Effector memory CD4-positive, alpha-beta T cell (primary cell): ENCODE measurements at places on chromosomes 5 and 9.

GRCh38 chr5:89395111-89395510, 512.1 kb upstream of the MEF2C start:
- no peak for DNase-seq

GRCh38 chr5:56598941-56599340, 216.4 kb upstream of the MAP3K1 start:
- DNase-seq: no peak

DNA sequence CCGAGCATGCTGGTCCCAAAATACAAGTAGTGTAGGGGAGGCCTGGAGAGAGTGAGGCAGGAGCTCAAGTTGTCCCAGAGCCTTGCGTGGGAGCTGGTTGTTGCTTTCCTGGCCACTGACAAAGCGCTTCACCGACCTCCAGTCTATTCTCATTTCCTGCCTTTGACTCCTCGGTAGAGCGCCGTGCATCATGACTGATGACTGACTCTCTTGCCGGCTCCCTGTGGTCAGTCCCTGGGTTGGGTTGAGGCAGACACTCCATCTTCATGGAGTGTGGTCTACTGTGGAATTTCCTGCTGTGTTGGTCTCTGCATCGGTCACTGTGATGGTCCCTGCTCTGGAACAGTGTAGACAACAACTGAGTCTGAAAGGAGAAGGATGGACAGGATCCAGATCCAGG, 175.1 kb upstream of the S1PR3 start:
- DNase-seq: no peak

DNA sequence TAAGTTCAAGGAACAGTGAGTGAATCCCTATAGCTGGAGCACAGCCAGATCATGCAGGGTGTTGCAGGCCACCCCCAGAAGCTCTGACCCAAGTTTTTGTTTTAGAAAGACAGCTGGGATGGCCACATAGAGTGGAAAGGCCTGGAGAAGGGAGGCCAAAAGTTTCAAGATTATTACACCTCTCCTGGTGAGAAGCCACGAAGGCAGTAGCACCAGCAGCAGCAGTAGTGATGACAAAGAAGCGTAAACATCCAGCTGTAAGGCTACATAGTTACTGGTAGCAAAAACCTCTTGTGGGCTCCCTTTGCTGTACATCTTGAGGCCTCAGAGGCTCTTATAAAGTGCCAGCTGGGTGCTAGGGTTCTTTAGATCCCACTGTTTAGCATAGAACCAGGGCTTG, 11.8 kb downstream of the ADAMTSL1 start:
- DNase-seq: no peak

DNA sequence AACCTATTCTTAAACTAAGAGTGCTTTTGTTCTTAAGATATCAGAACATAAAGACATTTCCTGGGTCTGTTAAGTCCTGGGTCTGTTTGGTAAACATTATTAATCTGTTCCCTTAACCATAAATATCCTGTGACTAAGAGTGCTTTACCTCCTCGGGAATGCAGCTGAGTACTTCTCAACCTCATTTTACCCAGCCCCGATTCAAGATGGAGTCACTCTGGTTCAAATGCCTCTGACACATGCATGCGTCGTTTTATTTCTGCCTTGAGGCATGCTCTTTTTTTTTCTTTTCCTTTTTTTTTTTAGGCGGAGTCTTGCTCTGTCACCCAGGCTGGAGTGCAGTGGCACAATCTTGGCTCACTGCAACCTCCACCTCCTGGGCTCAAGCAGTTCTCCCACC, 39.8 kb upstream of the FBXL17 start:
- no peak for DNase-seq

DNA sequence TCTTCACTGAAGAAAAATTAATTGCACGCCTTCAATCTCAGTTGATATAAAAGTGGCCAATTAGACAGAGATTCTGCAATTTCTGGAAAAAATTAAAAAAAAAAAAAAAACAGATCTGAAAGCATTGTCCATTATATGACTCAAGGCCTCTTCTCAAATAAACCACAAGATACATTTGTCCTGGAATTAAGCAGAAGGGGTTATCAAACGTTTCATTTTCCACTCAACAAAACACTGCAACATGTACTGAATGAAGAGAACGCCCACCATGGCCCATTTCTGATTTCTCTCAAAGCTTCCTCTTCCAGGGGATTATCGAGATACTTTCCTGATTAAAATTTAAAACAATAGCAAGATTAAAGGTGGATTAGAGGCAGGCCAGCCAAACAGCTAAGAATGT, 5.8 kb upstream of the PAPPA start:
- DNase-seq: no peak

DNA sequence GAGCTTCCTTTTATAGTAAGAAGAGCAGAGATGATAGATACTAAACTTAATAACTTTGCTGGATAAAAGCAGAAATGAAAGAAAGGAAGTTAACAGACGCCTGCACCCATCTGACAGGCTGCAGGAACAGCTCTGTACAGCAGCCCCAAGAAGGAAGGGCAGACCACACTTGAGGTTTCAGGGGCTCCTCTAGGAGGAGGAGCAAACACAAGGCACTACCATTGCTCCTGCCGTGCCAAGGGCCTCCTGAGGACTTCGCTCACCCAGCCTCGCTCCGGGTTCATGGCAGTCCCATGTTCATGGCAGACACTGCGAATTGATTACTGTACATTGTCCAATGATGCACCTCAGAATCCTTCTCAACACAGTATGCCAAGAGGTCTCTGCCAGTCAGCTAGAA, 85.1 kb downstream of the AMBP start:
- DNase-seq: no peak

DNA sequence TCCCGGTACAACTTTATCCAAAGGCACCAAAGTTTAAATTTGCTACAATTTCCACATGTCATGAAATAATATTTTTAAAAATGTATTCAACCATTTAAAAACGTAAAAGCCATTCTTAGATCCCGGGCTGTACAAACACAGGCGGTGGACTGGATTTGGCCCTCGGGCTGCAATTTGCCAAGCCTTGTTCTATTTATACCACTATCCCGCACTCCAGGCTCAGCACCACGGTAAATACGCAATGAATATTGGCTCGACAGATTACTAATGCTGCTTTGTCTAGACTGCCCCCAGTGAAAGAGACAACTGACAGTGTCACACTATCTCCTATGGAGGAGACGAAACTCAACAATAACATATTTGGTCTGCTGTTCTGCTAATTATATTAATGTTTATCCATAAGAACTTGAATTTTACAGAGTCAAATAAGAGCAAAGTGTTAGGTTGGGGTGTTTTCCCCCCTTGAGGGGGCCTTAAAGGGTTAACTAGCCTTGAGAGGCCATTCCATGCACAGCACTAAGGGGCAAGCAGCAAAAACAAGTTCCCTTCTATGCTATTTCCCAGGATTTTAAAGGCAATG, 98.1 kb downstream of the MARCHF11 start:
- DNase-seq: no peak

DNA sequence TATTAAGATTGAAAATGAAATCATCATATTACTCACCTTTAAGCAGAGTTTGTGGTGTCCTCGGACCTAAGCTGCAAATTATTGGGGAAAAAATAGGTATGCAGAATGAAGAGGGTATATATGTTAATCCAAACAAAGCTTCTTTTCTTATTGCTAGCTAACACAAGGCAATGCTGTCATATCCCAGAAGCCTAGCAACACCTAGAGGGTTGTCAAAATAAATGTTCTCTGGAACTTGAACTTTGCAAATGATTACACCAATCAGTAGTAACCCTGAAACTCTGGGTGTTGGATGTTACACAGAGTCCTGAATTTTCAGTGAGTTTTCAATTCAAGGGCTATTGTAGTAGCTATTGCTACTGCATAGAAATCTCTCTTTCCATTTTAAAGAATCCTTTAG, at the start of gene C6:
Gene C6 (minus strand): TSS at position 193 of the 400 bp plus-strand sequence. CDS start 10,302 bp downstream, outside the sequence.
- no peak for DNase-seq

GRCh38 chr5:128455841-128456361, 82.1 kb downstream of the FBN2 start:
- DNase-seq: no peak

GRCh38 chr5:123438902-123439301, 15.7 kb upstream of the CEP120 start:
- DNase-seq: no peak

DNA sequence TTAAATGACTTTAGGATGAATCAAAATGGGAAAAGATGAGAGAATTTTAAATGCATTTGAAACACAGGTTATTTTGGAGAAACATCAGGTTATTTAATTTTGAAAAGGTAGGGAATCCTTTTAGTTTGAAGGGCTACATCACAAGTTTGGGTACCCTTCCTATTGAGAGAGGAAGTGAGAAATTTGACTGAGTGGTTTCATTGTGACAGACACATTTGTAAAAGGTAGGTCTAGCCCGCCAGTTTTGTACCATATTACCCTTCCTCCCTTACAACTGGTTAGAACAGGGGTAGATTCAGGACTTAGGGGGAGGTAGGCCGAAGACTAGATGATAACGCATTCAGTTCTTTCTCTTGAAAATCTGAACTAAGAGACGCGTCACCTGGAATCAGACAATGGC, 464.2 kb downstream of the EBF1 start:
- no peak for DNase-seq

GRCh38 chr5:177611446-177612214, 11.7 kb downstream of the B4GALT7 start:
- no peak for DNase-seq

DNA sequence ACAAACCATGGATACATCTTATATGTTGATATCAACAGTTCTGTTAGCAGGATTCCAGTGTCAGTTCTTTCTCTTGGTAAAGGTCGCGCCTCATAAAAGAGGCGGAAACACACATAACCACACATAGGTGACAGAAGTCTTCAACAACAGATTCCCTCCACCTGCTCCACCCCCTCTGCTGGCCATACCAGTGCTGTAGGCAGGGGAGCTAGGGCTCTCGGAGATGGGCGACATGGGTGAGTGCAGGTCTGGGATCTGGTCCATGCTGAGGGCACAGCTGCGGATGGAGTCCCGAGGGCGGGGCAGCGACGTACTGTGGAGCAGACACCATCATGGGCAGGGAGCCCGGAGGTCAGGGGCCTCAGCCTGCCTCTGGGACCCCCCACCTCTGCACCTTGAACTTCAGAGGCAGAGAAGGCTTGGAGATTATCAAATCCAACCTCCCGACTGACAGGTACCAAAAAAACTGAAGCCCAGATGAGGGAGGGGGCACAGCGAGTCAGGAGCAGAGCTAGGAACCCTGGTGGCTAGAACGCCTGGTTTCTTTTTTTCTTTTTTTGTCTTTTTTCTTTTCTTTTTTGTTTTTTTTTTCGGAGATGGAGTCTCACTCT, 12.0 kb upstream of the TOR2A start:
- no peak for DNase-seq

DNA sequence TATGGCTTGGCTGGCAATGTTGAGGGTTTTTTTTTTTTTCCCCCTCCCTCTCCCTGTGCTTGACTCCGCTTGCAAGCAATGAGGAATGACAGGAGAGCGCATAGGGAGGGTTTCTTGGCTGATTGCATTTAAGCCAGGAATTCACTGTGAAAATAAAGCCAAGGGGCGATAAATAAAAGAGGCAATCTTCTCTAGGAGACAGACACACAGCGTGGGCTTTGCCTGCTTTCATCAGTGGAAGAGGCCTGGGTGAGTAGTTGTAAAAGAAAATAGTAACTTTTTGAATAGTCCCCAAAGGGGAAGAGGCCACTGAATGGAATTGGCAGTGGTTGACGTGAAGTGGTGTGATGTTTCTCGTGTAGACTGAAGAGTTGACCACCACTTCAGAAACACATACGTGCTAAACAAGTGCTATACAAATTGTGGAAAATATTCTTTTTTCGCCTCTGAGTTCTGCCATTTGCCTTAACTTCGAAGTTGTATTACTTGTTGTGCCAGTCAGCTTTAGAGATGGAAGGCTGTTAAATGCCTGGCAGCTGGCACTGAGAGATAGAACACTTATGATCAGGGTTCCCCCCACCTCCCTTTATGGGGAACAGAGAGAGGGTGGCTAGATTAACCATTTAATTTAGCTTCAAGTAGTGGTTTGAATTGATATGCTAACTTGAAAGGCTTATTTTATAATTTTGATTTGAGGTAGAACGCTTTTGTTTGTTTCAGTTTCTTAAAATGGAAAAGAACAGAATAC, 3.0 kb downstream of the ZSWIM6 start:
- no peak for DNase-seq

DNA sequence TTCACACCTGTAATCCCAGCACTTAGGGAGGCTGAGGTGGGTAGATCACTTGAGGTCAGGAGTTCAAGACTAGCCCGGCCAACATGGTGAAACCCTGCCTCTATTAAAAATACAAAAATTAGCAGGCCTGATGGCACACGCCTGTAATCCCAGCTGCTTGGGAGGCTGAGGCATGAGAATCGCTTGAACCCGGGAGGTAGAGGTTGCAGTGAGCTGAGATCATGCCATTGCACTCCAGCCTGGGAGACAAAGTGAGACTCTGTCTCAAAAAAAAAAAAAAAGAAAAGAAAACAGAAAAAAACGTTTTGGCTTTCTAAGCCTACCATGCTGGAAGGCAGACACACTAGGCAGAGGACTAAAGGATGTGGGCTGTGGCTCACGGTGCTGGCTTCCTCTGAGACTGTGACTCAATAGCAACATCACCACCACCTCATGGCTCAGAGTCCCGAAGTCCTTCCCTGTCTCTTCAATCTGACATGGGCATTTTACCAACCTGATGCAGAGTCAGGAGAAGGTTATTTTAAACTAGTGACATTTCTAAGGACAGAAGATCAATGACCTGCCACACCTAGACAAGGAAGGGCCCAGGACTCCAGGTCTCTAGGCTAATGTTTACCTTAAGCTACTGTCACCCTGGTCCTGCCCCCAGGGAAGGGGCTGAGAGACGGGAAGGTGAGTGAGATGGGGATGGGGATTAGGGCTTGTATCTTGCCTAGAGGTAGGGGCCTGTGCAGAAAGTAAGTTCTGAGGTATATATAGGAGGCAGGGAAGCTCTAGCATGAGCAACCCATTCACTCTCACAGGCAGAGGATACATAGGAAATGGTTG, 3.7 kb downstream of the ECSCR start:
- DNase-seq: peak; percentile 72

DNA sequence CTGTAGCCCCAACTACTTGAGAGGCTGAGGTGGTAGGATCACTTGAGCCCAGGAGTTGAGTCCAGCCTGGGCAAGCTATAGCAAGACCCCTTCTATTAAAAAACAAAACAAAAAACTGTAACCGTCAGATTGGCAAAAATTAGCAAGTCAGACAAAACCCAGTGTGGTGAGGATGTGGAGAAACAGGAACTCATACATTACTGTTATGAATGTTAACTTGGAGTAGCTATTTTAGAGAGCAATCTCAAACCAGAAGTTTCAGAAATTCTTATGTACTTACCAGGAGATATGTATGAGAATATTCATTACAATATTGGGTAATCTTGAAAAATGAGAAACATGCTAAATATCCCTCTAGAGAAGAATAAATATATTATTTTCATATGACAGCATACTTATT, 120.3 kb downstream of the INVS start:
- DNase-seq: no peak

DNA sequence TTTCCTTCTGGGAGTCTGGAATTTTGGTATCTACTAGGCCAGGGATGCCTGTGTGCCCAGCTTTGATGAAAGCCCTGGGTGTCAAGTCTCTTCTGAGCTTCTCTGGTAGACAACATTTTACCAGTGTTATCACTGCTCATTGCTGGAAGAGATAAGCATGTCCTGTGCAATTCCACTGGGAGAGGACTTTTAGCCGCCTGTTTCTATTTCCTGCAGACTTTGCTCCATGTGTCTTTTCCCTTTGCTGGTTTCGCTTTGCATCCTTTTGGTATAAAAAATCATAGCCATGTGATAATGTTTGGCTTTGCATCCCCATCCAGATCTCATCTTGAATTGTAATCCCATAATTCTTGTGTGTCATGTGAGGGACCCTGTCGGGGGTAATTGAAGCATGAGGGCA, 163.2 kb downstream of the SLC28A3 start:
- DNase-seq: no peak
